ENCODE measurements at places on chromosomes 6 and 20.
A peak's percentile ranks its signal among the peaks of the same experiment; 100 is the strongest.

DNA sequence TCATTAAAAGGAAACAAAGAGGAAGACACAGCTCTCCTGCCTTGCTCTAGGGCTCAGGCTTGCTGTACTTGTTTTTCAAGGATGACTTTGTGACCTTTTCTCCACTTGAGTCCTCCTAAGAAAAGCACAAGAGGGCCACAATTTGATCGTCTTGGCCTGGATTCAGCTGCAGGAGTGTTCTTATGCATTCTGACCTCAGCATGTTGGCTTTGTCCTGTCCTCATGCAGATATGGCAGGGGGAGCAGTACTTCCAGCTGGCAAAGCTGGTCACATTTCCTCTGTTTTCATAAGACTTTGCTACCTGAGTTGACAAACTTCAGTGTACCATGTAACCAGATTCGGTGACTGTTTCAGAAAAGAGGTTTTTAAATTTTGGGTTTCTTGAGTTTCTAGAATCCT lies 30.8 kb downstream of the KDM1B start:
- DNase-seq = no peak

DNA sequence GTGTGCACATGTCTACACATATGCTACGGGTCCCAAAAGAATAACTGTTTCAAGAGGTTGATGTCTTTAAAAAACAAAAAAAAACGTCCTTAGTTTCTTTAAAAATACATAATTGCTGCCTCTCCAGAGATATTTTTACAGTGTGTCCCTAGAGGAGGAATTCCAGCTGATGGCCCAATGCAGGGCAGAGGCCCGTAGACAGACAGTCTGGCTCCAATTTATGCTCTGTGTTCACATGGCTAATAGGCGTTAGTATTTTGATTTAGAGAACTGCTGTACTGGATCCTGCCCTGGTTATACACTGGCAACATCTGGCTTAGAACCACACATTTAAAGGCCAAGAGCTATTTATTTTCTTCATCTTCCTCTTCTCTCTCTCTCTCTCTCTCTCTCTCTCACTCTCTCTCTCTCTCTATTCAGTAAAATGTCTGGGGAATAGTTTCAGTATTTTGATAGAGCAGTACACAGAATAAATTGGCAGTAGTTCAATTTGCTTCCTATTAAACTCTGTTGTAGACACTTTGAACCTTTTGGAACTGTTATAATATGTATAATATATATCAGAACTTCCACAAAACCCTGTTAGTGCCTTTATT lies 260.6 kb downstream of the EYA4 start:
- no peak for DNase-seq

GRCh38 chr6:9943026-9943425 lies 471.8 kb downstream of the TFAP2A start:
- no peak for DNase-seq

GRCh38 chr6:24004062-24004461 lies 122.0 kb upstream of the NRSN1 start:
- no peak for DNase-seq

- peak; percentile 80 for DNase-seq
Observed at GRCh38 chr20:44714701-44715498, at the start of gene CCN5. CCN5 (plus strand) TSS chr20:44715369; CDS start chr20:44715391, 22 bp downstream.

- no peak for DNase-seq
Observed at GRCh38 chr6:90485635-90486277, 101.1 kb downstream of the MAP3K7 start.

DNA sequence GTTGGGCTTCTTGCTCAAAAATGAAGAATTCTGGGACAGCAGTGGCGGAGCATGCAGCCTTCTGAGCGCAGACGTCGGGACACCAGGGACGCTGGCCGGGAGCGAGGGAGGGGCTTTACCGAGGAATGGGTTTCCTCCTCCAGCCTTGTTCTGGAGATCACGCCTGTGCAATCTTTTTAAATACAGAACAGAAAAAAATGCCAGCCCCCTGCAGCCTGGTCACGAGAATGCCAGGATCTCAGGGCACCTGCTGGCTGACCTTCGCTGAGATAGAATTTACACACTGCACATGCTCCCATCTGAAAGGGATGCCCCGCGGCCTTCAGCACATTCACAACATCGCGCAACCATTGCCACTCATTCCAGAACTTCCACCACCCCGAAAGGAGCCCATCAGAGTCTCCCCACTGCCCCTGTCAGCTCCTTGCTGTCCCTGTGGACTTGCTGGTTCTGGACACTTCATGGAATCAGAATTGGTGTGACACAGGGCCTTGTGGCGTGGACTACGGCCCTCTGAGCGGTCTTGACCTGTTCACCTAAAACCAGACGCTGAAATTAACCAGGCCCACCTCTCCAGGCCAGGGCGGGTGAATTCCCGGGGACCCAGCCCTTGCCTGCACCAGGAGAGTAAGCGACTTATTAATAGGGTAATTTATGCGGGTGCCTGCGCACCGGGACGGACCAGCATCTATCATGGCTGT lies 20.6 kb upstream of the BHLHE23 start:
- no peak for DNase-seq

- no peak for DNase-seq
Observed at GRCh38 chr6:6397842-6398241, 77.4 kb upstream of the F13A1 start.

DNA sequence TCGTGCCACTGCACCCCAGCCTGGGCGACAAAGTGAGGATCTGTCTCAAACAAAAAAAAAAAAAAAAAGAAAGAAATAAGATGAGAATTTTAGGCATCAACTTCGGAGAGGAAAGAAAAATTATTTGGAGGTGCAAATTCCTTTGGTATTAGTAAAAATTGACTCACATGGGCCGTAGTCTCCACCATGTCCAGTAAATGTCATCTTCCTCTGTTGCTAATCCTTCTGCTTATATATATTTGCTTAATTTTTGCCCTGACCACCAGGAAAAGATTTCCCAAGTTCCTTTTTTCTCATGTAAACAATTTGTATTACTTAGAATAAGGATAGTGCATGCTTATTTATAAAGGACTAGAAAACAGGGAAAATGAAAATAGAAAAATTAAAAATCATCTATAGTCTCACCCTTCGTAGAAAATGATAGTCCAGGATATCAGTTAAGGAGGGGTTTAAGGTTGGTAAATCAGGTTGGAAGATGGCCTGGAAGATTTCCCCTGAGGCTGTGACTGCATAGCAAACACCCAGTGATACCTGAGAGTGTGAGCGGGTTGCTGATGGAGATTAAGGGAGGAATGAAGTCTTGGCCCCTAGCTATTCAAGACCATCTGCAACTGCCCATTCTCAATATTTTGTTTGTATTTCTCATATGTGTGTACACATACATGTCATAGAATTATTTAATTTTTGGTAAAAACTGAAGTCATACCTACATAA lies 240.8 kb downstream of the ZNF217 start:
- no peak for DNase-seq

DNA sequence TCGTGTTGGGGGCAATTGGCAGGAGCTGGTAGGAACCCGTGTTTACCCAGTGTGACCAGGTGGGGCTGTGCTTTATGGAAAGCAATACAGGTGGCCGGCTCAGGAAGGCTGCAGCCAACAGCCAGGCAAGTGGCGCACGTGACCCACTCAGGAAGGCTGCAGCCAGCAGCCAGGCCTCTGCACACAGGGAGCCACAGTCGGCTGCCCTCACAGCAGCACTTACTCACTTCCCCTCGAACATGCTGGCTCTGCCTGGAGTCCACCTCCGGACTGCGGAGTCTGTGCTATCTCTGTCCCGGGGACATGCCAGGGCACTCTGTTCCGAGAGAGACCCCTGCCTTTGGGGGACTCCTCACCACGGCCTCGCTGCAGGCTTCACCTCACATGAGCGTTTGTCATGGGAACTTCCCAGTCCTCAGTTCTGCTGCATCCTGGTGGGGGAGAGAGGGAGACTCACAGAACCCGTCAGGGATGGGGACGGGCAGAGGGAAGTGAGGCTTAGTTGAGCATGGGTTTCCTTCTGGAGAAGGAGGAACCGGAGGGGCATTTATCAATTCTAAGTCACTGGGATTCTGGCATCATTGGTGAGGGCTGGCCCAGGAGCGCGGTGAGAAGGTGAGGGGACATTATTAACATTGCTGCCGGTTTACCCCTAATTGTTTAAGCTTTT lies 76.8 kb downstream of the TTLL2 start:
- DNase-seq = no peak

- DNase-seq = no peak
Observed at GRCh38 chr20:43844778-43845614, 69.7 kb upstream of the TOX2 start.

DNA sequence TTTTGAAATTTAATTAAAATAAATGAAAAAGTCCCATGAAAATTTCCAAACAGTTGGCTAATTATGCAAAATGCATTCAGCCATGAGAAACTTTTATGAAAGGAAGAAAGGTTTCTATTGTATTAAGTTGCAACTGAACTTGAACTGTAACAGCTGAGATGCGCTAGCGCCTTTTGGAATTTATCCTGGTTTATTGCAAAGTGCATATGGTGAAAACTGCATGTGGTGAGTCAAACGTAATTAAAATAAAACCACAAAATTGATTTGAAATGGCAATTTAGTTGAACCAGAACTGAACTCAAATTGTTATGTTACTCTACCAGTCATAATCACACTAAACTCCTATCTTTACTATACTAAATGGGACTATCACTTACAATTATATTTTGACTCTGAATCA lies 46.4 kb upstream of the COL21A1 start:
- no peak for DNase-seq

- DNase-seq = no peak
Observed at GRCh38 chr20:46550461-46550860, at the start of gene OCSTAMP. OCSTAMP (minus strand) TSS chr20:46550654; CDS start chr20:46550560, 94 bp downstream.

DNA sequence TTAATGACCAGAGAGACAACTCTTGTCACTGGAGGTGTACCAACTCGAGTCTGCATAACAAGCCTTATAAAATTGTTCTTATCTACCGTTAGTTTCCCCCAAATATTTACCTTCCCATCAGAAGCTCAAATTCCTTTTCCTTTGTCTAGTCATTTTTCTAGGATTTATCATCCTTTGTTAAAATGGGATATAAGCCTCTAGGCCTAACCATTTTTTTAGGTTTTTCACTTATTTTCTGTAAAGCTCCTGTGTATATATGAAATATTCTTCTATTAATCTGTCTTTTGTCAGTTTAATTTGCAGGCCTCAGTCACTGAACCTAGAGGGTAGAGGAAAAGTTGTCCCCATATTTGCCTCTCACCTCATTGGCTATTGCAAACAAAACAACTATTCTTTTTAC lies 99.6 kb upstream of the TNFAIP3 start:
- DNase-seq = no peak

GRCh38 chr6:38481211-38481836 lies 158.4 kb downstream of the BTBD9 start:
- DNase-seq = no peak

DNA sequence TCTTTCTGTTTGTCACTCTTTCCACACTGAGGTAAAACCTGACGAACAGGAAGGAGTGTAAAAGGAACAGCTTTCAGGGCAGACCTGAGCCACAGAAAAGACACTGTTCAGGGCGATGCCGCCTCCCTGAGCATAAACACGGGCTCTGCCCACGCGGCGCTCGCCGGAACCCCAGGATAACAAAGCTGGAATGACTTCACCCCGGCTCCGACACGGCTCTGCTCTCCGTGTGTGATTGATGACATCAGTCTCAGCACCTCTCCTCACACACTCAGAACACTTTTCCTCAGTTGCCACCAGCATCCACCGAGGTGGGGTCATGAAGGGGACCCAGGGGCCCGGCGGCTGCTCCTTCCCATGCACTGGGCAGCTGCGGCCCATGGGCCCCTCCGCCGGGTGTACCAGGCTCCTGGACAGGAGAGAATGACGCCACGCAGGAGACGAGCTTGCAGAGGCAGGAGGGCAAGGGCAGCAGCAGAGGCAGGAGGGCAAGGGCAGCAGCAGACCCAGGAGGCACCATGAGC lies 43.6 kb downstream of the DLL1 start:
- peak; percentile 45 for DNase-seq

GRCh38 chr20:24762371-24762770 lies 186.7 kb upstream of the CST7 start:
- no peak for DNase-seq

- DNase-seq = no peak
Observed at GRCh38 chr6:152745509-152746171, 5.0 kb upstream of the VIP start.

DNA sequence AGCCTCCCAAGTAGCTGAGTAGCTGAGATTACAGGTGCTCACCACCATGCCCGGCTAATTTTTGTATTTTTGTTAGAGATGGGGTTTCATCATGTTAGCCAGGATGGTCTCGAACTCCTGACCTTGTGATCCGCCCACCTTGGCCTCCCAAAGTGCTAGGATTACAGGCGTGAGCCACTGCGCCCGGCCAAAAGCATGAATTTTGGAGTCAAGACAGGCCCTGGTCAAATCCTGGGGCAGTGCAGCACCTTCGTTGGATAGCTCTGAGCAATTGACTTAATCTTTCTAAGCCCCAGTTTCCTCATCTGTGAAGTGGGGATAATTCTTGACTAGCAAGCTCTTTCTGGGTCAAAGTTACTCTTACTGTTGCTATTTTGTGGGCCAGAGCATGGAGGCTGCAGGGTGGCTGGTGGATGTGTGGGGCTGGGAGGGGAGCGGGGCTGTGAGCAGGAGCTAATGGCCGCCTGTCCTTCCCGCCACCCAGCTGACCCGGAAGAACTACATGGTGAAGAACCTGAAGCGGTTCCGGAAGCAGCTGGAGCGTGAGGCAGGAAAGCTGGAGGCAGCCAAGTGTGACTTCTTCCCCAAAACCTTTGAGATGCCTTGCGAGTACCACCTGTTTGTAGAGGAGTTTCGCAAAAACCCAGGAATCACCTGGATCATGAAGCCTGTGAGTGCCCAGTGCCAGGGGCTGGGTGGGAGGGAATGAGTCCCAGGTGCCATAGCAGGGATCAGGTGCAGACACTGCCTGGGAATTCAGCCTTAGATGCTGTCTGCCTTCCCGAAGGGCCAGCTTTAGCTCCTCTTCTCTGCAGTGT lies 39.0 kb downstream of the TTLL9 start:
- no peak for DNase-seq

- DNase-seq = peak; percentile 64
Observed at GRCh38 chr20:36856691-36857635, 19.0 kb upstream of the TLDC2 start.

- DNase-seq = peak; percentile 38
Observed at GRCh38 chr6:167791780-167792478, 34.8 kb upstream of the AFDN start.

- DNase-seq = no peak
Observed at GRCh38 chr6:85810558-85810957, 167.9 kb upstream of the SYNCRIP start.

GRCh38 chr6:155623450-155624178 lies 168.0 kb upstream of the NOX3 start:
- no peak for DNase-seq

- no peak for DNase-seq
Observed at GRCh38 chr6:79377047-79377446, 142.6 kb upstream of the HMGN3 start.

DNA sequence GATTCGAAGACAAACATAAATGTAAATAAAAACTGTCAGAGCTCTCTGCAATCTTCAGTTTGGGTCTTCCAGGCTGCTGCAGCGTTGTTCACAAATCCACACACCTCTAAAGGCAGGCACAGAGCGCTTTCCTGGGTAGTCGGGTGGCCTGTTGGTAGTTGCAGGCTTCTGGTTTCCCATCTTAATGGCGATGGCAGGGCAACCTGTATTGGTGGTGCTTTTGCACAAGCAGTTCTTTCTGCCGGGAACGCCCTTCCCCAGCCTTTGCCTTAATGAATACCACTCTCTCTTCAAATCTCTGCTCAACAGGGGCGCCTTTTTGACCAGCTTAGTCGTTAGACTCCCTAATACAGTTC lies 723 bp upstream of the IFT52 start:
- DNase-seq = no peak

Measured in breast epithelium (tissue), 4 donors.